ENCODE measurements at places on chromosomes 3 and 15.

DNA sequence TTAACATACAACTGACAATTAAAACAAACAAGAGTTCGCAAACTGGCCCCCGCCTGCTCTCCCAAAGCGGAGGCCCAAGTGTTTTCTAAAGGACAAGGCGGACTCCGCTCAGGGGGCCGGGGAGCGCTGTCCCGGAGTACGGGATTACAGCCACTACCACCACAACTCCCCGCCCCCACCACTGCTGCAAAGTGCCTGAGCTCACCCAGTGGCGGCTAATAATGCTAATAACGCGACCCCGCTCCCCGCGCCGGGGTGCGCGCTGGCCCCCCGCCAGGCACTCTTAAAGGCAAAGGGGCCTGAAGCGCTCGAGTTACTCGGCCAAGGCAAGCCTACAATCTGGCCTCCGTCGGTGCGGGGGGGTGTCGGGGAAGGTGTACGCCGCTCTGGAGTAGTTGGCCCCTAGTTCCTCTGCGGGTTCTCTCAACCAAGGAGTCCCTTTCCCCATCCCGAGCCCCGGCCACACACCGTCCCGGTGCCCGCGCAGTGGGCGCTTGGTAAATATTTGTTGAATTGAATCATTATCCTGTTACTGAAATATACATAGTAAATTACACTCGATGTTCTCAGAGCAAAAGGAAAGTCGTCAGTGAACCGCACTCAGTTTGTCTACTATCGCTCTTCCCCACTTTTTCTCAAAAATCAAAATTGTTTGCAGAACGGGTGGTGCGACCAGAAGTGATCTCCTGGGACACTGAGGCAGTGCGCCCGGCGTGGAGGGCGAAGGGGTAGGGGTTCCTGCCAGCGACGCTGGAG, 827 bp downstream of the WNT5A start:
- no peak for DNase-seq

DNA sequence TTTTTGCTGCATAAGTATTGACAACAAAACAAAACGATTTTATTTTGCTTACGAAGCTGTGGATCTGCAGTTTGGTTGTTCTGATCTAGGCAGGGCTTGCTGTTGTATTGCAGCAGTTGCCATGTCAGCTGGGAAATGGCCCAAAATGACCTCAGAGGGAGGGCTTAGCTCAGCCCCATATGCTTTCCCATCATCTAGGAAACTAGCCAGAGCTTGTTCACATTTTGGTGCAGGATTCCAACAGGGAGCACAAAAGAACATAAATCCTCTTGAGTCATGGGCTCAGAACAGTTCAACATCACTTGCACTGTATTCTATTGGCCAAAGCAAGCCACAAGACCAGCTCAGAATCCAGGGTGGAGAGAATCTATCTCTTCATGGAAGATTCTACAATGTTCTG, 42.2 kb upstream of the ROBO2 start:
- DNase-seq = no peak

DNA sequence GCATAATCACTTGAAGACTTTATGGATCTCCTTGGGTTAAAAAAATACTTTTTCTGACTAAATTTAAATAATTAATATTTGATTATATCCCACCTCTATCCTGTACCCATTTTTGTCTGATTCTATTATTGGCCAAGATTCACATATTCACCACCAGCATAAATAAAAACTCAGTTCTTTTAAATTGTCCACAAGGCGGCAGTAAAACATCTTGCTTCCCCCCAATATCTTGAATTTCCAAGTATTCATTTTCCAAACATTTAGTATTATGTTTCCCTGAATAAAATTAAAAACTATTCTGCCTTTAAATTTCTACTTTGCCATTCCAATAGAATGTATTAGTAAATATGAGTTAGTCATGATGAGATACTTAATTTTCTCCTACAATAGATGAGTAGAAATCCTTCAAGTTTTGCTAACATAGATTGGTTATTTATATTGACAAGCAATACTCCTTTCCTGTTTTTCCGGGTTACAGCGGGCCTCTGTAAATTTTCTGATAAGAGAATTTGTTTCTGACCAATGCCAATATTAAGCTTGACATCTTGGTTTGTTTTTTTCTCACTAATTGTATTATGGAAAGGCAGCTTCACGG, 218.7 kb upstream of the MDFIC2 start:
- no peak for DNase-seq

GRCh38 chr3:11059090-11059798, 66.7 kb downstream of the SLC6A1 start:
- DNase-seq = no peak

DNA sequence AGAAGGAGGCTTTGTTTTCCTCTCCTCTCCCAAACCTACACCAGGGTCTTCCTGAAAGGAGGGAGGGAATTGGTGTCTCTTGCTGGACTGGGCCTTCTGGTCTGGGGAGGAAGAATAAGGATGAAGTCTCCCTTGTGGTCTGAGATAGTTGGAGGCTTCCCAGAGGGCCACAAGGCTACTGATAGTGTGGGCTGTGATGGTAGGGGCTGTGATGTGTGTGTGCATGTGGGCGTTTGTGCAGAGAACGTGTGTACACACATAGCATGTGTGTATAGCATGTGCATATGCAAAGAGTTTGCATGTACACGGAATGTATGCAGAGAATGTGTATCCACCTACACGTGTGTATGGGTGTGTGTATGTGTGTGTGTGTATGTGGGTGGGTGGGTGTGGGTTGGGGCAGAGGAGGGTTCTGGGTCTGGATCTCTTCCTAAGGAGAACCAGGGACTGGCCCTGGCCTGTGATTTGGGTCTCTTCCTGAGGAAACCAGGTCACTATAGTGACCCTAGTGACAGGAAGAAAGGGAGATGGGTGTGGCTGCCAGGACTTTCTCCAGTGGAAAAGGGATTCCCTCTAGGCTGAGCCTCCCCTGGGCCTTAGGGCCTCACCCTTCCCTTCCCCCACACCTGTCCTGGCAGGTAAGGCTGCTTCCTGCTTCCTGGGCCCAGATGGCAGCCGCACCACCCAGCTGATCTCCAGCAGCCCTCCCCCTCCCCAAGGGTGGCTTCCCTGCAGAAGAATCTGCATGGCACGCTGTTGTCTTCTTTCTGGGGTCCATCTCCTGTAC, 1.7 kb downstream of the FLNB start:
- DNase-seq = no peak

DNA sequence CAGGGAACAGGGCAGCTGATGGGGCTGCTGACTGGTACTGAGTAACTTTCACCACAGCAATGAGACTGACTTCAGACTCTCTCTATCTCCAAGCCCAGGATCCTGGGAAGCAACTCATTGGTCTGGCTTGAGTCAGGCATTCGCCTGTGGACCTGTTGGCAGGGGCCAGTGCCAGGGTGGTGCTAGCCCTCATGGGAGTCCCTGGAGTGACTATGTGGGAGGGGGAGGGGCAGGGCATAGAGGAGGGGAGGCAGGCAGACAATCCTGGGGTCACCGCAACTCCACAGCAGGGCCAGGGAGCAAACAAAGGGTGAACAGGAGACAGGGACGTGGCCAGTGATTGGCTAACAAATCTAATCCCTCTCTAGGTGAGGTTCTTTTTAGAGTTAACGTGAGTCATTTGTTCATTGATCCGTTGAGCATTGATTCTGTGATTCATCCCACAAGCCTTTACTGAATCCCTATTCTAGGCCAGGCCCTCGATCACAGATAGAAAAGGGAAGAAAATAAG, 71.8 kb downstream of the CEMIP start:
- no peak for DNase-seq

DNA sequence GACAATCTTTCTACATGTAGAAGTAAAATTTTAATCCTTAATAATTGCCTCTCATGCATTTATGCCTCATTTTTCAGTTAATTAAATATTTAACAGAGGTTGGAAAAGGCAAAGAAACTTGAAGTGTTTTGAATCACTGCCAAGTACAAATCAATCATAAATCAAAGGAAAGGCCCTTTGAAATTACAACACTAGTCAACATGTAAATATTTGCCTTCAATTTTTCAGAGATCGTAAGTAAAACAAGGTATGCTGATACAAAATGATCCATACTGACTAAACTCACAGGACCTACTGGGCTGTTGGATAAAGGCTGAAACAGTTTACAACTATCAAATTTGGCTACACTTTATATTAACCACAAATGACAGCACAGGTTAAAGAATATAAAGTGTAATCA, 33.9 kb downstream of the ZBBX start:
- DNase-seq = no peak

- no peak for DNase-seq
These were observed 221.3 kb upstream of the CDIN1 start for GRCh38 chr15:36358094-36358493.

- no peak for DNase-seq
These were observed 539.4 kb downstream of the CADM2 start for GRCh38 chr3:85498177-85498576.

- DNase-seq = no peak
These were observed 281.0 kb upstream of the TBL1XR1 start for GRCh38 chr3:177478170-177478867.

DNA sequence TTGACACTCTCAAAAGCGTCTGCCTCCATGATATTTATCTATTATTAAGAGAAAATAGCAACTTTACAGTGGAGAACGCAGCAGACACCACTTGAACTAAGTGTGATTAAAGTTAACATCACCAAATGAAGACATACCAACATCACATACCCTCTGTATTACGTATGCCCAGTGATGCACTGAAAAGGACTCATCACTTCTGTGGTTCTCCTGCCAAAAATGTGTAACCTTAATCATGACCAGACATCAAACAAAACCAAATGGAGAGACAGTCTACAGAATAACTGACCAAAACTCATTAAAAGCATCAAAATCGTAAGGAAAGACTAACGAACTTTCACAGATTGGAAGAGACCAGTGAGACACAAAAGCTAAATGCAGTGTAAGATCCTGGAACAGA, 103.2 kb downstream of the PPP2R3A start:
- no peak for DNase-seq

DNA sequence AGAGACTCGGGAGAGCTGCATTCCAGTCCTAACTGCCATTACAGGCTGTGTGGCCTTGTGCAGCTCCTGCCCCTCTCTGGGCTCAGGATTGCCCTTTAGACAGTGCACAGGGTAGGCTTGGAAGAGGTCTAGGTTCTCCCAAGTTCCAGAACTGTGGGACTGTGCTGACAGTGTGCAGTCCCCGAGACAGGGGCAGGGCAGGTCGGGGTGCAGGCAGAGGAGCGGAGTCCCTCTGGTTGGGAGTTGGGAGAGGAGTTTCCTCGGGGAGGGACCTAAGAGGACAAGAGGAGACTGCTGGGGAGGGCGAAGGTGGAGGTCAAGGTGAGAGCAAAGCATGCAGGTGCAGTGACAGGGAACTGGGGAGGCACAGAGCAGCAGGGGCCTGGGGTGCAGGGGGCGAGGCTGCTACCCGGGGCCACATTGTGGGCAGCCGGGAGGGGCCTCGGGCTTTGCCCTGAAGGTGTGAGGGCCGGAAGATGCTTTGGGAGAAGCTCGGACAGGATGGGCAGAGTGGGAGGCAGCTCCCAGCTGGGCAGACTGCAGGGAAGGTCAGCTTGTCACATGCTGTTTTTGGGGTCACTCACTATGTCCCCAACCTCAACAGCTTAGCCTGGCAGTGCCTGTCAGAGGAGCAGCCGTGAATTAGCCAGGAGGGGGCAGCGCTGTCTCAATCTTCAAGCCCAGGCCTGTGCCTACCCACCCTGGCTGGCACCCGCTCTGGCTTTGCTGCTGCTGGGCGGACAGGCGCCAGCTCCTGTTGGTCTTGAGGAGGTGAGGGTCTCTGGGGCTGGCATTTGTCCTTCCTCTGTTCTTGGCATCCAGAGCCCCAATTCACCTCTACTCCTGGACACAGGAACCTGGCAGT, 15.4 kb upstream of the CSPG4 start:
- DNase-seq = no peak
